ENCODE measurements at places on chromosomes 1 and 21.
A peak's percentile ranks its signal among the peaks of the same experiment; 100 is the strongest.

DNA sequence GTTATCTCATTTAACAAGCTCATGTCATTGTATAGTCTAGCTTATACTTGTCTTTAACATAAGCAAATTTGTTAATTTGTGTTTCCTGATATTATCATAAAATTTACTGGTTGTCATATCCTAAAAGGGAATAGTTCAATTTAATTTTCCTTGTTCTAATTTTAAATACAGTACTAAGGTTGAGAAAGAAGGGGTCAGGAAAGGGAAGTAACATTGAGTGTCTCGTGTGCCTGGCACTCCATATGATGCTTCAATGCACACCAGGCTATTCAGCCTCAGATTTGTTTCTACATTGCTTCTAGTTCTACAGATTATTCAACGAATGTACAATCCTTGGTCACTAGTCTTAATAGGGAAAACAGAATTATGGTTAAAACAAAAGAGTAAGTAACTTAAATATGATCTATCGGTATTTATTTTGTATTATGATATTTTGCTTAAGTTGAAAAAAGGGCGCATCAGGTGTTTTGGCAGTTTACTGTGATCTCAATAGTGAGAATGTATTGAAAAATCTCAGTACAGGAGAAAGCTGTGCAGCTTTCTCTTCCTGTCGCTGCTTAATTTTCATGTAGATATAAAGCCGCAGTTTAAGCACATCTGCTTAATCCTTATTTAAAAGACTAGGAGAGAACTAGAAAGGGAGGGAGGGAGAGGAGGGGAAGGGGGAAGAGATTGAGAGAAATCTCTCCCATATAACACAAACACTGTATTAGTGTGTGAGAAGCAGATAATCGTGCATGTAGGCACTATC, 13.0 kb downstream of the PTPRC start:
- H3K36me3 ChIP-seq: peaks cover 69% of the 10 kb centered on the region
- H3K27ac ChIP-seq: peak overlapping the region; percentile 97
- H3K4me1 ChIP-seq: peaks cover 69% of the 10 kb centered on the region

- H3K4me1 ChIP-seq: peaks cover 32% of the 10 kb centered on the region
- no peak overlapping the region for H3K4me3 ChIP-seq
- no peaks in the 10 kb centered on the region for H3K36me3 ChIP-seq
- no peak overlapping the region for H3K27ac ChIP-seq
- no peaks in the 10 kb centered on the region for H3K27me3 ChIP-seq
- DNase-seq: no peak
Observed at GRCh38 chr1:212235857-212236256, 49.4 kb upstream of the PPP2R5A start.

DNA sequence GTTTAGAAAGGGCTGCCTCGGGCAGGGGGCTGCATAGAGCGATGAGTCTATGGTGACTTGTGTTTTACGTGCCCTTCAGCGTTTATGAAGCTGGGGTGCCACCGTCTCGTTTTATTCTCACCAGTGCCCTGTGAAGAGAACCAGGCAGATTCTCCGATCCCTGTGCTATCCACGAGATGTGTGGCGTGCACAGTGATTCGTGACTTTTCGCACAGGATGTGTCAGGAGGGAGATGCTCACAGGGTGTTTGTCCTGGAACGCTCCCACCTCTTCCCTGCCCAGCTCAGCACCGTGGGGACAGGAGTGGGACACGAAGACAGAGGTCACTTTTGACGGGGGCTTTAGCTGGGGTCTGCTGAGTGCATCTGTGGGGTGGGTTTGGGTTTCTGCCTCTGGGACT, 54.9 kb upstream of the AJAP1 start:
- no peak for DNase-seq
- no peak overlapping the region for H3K4me3 ChIP-seq
- peaks cover 3% of the 10 kb centered on the region for H3K27me3 ChIP-seq
- H3K36me3 ChIP-seq: no peaks in the 10 kb centered on the region
- H3K4me1 ChIP-seq: no peaks in the 10 kb centered on the region

- H3K27me3 ChIP-seq: no peaks in the 10 kb centered on the region
- H3K4me3 ChIP-seq: no peak overlapping the region
- peaks cover 38% of the 10 kb centered on the region for H3K4me1 ChIP-seq
Observed at GRCh38 chr1:156476501-156477298, 23.9 kb downstream of the MEF2D start.

- H3K27me3 ChIP-seq: peaks cover 17% of the 10 kb centered on the region
- no peak for DNase-seq
- H3K4me1 ChIP-seq: no peaks in the 10 kb centered on the region
- no peak within 1 kb of the TSS for H3K4me3 ChIP-seq
- H3K36me3 ChIP-seq: no peaks in the 10 kb centered on the region
- no peak within 1 kb of the TSS for H3K27ac ChIP-seq
Observed at GRCh38 chr1:166988974-166989515, at the start of gene MAEL. Gene MAEL, plus strand, starts transcription at chr1:166989280. Its CDS starts 73 bp downstream, at chr1:166989353.

GRCh38 chr1:89525169-89525855, 683 bp downstream of the LRRC8B start:
- H3K27me3 ChIP-seq: no peaks in the 10 kb centered on the region
- H3K27ac ChIP-seq: no peak overlapping the region
- peaks cover 19% of the 10 kb centered on the region for H3K36me3 ChIP-seq
- H3K4me3 ChIP-seq: no peak overlapping the region

DNA sequence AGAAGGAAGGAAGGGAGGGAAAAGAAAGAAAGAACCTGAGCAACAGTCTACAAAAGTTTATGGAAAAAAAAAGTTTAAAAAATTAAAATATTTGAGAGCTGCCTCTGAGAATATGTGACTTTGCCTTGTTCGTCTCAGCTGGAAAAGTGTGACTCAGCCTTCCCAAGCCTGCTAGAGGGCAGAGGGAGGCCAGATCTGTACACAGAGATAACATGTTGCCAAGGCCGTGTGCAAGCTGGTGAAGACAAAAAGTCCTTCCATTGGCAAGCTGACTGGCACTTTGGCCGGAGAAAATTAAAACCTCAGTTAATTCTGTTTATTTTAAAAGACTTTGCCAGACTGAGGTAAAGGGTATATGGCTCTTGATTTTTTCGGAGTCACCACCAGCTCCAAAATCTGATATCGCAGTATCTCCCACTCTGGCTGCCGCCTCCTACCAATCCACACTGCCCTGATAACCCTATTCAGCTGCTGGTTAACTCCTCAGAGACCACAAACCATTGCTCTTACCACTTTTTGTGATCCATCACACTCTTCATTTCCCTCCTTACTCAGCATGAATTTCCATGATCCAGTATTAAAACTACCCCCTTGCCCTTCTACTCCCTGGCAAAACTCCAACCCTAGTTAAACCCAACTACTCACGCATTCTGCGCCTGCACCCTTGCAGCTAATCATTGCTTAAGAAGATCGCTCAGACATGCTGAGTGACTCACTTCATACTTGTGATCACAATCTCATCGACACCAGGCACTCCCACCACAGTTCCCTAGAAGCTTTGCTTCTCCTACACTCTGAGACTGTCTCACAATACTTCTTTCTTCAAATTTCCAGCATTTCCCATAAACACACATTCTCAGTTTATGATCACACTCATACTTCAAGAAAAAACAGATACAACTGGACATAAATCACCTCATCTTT, 5.7 kb upstream of the PPP1R15B start:
- peaks cover 3% of the 10 kb centered on the region for H3K36me3 ChIP-seq
- no peak overlapping the region for H3K4me3 ChIP-seq

- peaks cover 3% of the 10 kb centered on the region for H3K36me3 ChIP-seq
- H3K27me3 ChIP-seq: no peaks in the 10 kb centered on the region
- H3K4me1 ChIP-seq: peaks cover 57% of the 10 kb centered on the region
Observed at GRCh38 chr1:202807926-202808757, at the start of gene KDM5B. Gene KDM5B, minus strand, starts transcription at chr1:202808421. Its CDS starts 116 bp downstream, at chr1:202808305.

- H3K4me1 ChIP-seq: peaks cover 42% of the 10 kb centered on the region
- peaks cover 39% of the 10 kb centered on the region for H3K36me3 ChIP-seq
- H3K4me3 ChIP-seq: no peak overlapping the region
- no peaks in the 10 kb centered on the region for H3K27me3 ChIP-seq
- no peak for DNase-seq
Observed at GRCh38 chr1:185312361-185313138, 4.5 kb downstream of the IVNS1ABP start.

DNA sequence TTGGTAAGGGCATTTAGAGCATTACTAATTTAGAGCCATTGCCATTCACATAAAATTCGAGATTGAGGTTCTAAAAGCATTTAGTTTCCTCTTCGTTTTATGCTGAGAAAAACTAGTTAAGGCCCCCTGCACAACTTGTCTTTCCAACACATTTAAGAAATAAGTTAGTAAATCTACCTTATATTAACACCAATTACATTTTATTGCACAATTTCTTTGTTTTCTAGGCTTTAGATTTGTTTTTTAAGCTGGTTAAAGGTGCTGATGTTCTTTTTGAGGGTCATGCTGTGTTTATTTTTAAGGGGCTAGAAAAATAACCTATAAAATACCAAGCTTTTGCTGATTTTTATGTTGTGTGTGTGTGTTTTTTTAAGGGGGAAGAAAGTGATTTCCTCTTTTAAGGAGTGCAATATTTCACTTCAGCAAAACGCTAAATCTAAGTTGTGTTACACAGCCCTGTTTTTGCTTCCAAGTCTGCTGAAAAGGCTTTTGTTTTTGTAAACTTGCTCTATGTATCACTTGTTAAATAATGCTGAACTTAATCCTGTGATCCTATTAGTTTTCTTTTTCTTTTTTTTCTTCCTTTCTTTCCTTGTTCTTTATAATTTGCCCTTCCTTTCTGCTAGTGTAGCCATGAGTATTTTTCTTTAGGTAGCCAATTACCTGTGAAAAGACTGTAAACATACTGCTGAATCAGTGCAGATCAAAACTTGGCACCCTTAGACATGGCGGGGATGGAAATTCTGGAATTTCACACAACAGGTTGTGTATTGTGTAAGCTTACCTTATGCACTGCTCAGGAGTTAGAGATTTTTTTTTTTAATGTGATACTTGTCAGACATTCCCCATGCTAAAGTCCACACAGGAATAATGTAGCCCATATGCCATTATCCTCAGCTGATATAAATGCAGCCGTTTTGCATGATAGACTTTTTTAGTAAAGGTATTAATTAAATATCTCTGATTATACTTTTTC, 1.5 kb downstream of the CEPT1 start:
- no peak for DNase-seq
- H3K27ac ChIP-seq: no peak overlapping the region
- H3K4me3 ChIP-seq: peak overlapping the region; percentile 92
- H3K36me3 ChIP-seq: peaks cover 6% of the 10 kb centered on the region
- peaks cover 47% of the 10 kb centered on the region for H3K4me1 ChIP-seq

- H3K4me1 ChIP-seq: no peaks in the 10 kb centered on the region
- no peak overlapping the region for H3K4me3 ChIP-seq
- peaks cover 7% of the 10 kb centered on the region for H3K27me3 ChIP-seq
Observed at GRCh38 chr1:14897997-14898645, 255.4 kb upstream of the TMEM51 start.

DNA sequence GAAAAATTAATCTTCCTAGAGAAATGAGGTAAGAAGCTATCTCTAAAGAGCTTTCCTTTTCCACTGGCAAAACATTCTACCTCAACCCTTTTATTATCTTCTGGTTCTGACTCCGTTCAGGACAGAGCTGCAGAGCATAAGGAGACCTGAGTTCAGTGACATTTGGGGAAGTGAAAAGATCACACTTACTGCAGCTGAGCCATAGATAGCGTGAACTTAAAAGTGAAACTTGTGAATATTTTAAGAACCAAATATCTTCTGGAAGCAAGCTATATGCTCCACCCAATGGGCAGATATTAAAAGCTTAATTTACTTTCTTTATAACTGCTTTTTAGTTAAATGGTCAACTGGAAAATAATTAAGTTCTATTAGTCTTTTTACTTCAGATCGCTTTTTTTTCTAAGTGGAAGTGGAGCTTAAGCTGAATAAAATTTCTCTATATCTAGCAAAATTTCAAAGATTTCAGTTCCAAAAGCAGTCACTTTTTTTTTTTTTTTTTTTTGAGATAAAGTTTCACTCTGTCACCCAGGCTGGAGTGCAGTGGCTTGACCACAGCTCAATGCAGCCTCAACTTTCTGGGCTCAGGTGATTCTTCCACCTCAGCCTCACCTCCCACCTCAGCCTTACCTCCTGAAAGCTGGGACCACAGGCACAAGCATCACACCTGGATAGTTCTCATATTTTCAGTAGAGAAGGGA, 11.9 kb downstream of the PTPN22 start:
- DNase-seq: no peak
- peak overlapping the region; percentile 4 for H3K27ac ChIP-seq
- H3K4me3 ChIP-seq: no peak overlapping the region
- H3K4me1 ChIP-seq: peaks cover 36% of the 10 kb centered on the region

DNA sequence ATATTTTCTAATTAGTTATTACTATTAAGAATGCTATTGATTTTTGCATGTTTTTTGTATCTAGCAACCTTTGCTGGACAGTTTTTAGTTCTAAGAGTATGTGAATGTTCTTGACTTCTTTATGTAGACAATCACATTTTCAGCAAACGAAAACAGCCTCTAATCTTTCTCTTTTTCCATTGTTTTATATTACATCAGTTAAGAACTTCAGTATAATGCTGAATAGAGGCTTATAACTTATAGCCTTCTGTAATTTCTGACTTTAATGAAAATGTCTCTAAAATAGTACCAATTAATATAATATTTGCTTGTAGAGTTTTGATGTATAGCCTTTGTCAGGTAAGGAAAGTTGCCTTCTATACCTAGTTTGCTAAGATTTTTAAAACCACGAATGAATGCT, 33.2 kb upstream of the ATF3 start:
- no peaks in the 10 kb centered on the region for H3K4me1 ChIP-seq
- no peak overlapping the region for H3K27ac ChIP-seq
- no peaks in the 10 kb centered on the region for H3K36me3 ChIP-seq
- H3K4me3 ChIP-seq: no peak overlapping the region
- no peak for DNase-seq

- H3K4me3 ChIP-seq: no peak overlapping the region
- peaks cover 40% of the 10 kb centered on the region for H3K4me1 ChIP-seq
- H3K36me3 ChIP-seq: no peaks in the 10 kb centered on the region
- H3K27me3 ChIP-seq: peaks cover 76% of the 10 kb centered on the region
- no peak overlapping the region for H3K27ac ChIP-seq
Observed at GRCh38 chr1:18645747-18646090, 15.1 kb downstream of the PAX7 start.

DNA sequence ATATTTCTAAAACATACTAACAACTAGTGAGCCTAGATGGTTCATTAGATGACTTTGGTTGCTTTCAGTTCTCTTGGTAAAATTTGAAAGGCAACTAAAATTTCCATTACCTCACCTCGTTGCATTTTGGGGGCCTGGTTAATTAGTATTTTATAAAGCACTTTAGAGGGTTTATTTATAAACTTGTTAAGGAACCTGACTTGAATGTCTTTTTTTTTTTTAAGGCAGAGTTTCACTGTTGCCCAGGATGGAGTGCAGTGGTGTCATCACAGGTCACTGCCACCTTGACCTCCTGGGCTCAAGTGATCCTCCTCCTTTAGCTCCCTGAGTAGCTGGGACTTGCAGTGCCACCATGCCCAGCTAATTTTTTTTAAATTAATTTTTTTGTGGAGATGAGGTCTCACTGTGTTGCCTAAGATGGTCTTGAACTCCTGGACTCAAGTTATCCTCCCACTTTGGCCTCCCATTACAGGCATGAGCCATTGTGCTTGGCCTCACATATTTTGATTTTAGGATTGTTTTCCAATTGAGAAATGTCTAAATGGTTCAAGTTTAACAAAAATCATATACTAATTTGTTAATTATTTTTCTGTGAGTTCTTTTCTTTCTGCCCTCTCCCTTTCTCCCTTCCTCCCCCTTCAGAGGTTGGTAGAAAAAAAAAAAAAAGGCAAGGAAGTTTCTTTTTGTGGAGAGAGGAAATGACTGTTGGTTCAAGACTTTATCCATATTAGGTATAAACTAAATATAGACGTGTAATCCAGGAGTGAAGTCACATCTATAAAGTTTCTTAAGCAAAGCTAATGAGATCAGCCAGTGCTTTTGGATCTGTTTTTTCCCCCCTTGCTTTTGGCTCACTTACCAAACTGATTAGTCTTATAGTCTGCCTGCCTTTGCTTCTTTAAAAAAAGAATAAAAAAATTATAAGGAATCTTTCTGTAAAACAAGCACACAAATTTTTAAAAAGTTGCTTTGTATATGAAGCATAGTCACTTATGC, 24.7 kb downstream of the CLIC4 start:
- H3K4me1 ChIP-seq: peaks cover 4% of the 10 kb centered on the region
- H3K4me3 ChIP-seq: no peak overlapping the region
- H3K36me3 ChIP-seq: no peaks in the 10 kb centered on the region
- DNase-seq: no peak
- H3K27me3 ChIP-seq: no peaks in the 10 kb centered on the region
